ENCODE measurements at places on chromosomes 3 and 15.

DNA sequence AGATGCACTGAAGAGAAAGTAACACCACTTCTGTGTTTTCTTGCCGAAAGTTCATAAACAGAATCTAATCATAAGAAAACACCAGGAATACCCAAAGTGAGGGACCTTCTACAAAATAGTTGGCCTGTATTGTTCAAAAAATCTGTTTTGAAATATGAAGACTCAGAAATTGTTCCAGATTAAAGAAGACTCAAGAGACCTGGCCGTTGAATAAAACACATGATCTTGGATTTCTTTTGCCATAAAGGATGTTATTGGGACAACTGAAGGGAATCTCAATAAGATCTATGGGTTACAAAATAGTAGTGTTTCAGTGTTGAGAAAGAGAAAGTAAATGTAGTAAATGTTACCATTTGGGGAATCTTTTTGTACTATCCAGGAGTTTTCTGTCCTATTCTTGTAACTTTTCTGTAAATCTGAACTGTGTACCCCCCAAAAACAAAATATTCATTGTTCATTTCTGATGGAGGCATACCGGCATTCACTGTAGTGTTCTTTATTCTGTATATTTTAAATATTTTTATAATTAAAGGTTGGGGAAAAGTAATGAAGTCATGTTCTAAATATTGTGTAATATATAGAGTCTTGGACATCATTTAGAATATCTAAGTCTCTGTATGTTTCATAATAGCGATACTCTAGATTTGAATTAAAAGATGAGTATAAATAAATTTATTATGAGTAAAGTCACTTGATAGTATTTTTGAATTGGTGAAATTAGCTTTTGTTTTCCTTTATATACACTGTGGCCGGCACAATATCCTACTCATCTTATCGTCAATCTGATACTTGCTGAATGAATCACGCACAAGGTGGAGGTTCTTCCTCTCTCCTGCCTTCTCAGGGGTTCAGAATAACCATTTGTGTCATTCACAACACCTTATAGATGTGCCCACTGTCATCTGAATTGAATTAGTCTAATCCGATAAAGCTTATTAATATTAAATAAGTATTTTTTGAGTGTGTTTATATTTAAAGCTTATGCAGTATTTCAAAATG lies 66.7 kb downstream of the TRAK1 start:
- DNase-seq: no peak

GRCh38 chr3:183638101-183638852 lies 2.9 kb downstream of the KLHL24 start:
- DNase-seq: no peak

DNA sequence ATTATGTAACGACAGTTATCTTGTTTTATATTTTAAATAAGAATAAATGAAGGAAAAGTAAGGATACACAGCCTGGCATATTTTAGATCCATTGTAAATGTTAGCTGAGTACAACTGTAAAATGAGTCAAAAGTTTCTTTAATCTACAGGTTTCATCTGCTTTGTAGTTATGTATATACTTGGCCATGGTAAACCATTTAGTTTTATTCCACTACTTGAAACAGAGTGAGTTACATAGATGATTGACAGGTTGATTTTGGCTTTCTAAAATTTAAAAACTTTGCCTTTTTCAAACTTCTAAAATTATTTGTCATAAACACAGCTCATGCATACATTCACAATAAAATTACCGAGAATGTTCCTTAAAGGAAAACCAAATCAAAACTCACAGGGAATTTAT lies 371.2 kb downstream of the ROBO1 start:
- no peak for DNase-seq

GRCh38 chr3:74624301-74624700 lies 9.8 kb upstream of the CNTN3 start:
- DNase-seq: no peak

GRCh38 chr3:170081079-170081741 lies 43.4 kb downstream of the GPR160 start:
- DNase-seq: no peak

- DNase-seq: no peak
These were observed 15.2 kb downstream of the ST3GAL6 start for GRCh38 chr3:98778383-98778782.

DNA sequence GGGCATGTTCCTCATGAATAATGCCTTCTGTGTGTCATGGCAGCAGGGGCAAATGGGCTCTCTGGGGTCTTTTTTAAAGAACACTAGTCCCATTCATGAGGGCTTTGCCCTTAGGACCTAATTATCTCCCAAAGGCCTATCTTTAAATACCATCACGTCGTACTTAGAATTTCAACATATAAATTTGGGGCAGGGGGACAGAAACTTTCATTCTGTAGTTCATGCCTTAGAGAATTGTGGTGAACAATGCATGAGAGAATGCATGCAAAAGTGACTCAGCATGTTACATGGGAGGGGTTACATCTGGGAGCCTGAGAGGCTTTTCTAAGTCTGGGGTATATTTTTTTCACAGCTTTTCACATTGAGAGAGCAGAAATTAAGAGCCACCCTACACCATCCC lies 208.5 kb upstream of the ROPN1 start:
- no peak for DNase-seq

- no peak for DNase-seq
These were observed 51.2 kb downstream of the GASK1A start for GRCh38 chr3:43030162-43030935.

- DNase-seq: no peak
These were observed 30.1 kb downstream of the GPR15 start for GRCh38 chr3:98561727-98562521.

DNA sequence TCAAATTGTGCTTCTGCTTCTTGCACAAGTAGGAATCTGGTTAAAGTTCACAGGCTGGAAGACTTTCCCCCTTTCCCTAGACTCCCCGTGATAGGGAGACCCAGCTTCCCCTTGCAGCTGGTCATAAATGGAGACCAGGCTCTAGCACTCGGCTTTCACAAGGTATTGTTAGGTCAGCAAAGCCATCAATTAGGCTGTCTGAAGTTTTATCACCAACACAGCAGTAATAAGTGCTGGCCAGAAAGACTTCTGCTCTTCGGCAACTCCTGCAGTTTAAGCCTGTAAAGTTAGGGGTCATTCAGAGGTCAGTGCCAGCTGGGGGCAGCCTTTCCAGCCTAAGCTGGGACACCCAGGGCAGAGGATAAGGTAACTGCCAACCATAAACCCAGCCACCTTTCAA lies 203.4 kb downstream of the MEIS2 start:
- DNase-seq: no peak

GRCh38 chr15:57019496-57020160 lies 101.2 kb downstream of the TCF12 start:
- DNase-seq: no peak

GRCh38 chr15:80745888-80746287 lies 33.3 kb upstream of the CEMIP start:
- DNase-seq: no peak

GRCh38 chr3:146544929-146545528 lies 622 bp upstream of the PLSCR1 start:
- no peak for DNase-seq

DNA sequence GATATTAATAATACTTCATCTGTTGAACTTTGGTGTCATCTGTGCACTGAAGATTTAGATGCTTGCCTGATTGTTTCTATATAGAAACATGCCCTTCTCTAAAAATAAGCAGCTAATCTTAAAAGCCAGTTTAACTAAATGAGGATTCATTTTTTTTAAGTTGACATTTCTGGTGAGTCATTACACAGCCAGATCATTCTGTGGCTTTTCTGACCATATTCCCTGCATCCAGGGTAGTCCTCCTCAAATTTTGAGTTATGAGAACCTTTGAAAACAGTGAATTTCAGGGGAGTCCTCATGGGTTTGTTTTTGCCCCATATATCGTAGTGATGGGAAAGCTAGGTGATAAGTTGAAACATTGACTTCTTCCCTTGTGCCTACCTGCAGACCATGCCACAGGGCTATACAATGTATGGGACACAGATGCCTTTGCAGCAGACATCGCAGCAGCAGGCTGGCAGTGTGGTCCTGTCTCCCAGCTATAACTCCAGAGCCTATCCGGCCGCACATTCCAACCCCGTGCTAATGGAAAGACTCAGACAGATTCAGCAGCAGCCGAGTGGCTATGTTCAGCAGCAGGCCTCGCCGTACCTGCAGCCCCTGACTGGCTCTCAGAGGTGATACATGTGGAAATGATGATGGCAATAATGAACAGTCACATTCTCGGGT lies 26.5 kb upstream of the P2RY12 start:
- DNase-seq: no peak

- no peak for DNase-seq
These were observed 361.0 kb downstream of the SQOR start for GRCh38 chr15:45995800-45996199.

- no peak for DNase-seq
These were observed 12.2 kb upstream of the SNRPA1 start for GRCh38 chr15:101307048-101307896.

DNA sequence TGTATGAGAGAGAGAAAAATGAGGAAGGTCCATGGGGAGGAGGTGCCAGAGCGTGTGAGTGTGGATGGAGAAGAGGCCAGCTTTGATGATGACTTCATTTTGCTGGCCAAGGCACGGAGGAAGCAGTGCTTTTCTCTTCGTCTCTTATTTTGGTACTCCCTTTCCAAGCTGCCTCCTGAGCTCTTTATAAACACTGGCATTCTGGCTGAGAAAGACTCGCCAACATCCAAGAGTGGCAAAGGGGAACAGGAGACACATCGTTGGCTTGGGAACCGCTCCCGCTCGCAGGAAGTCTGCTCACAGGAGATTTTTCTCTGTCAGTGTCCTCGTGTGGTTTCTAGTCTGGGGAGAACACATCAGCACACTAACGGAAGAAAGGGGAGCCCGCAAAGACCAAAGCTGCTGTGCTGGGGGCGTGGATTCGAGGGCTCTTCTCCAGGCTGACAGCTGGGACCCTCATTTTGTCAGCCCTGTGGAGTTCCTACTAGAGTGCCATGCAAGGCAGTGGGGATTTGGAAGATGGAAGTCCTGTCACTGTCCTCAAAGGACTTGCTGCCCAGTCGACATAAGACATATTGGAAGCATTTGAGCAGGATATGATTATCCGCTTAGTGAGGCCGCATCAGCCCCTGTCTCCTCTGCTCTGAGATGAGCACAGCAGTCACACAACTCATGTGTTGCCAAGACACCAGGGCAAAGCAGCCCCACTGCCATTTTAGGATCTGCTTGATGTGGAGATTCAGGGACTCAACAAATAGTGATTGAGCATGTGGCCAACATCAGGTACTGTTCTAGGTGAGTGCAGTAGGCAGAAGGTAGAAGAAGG lies 8.0 kb upstream of the SEMA4B start:
- DNase-seq: no peak

DNA sequence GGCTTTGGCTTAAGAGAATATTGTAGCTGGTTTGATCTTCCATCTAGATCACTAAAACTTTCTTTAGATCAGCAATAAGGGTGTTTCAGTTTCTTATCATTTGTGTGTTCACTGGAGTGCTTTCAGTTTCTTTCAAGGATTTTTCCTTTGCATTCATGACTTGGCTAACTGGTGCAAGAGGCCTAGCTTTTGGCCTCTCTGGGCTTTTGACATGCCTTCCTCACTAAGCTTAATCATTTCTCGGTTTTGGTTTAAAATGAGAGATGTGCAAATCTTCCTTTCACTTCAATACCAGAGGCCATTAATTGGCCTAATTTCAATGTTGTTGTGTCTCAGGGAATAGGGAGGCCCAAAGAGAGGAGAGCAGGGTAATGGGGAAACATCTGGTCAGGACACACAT lies 30.3 kb upstream of the CCNB2 start:
- DNase-seq: no peak

DNA sequence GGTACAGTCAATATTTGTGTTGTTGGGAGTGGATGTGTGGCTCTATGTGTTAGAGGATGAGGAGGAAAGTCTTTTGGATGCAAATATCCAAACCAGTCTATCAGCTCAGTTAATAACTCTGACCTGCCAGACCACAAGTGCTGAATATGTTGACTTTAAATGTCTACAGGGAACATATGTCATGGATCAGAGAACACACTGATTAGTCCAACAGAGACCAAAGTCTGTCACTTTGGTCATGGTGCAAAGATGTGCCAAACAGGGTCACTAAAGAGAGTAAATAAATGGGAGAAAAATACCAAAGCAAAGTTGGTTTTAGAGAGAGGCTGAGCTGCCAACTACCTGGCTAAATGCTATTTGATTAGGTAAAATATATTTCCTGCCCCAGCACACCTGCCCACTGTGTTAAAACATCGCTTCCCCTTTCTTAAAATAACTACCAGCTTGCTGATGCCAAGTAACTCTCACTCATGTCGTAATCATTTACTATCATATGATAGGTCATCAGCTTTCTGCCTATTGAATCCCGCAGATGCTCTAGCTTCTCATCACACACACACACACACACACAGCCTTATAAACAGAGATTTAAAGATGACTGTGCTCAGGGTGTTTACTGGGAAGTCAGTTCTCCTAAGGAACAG lies 173.3 kb downstream of the PDZRN3 start:
- no peak for DNase-seq

- DNase-seq: no peak
These were observed 317.1 kb downstream of the ZIC4 start for GRCh38 chr3:147089286-147089685.

DNA sequence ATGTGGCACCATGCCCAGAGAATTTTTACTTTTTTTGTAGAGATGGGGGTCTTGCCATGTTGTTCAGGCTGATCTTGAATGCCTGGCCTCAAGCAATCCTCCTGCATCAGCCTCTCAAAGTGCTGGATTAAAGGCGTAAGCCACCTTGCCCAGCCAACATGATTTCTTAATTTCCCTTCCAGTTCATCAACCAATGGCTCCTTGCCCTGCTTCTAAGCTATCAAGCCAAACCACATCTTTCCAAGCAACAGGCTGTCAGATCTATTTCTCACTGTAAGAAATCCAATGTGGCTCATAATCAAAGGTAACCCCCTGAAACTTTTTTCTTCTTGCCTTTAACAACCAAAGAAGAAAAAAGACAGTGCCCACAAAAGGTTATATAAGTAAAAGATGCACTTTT lies 204.2 kb upstream of the ICE2 start:
- DNase-seq: no peak

DNA sequence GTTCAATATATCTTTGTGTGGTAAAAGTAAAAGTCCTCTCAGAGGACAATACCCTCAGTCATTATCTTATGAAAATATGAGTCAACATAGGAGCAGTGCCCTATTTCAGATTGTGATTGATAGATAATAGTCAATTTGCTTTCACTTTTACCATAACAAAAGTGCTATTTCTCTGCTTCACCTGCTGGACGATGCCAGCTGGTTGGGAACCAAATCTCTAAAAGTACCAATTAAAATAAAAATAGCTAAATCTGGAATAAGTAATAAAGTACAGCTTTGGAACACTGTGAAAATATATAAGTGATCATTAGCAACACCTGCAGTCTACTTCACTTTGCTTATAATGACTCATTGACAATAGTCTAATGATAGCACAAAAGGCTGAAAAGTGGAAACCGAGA lies 390.3 kb upstream of the AGTR1 start:
- no peak for DNase-seq
